Liver (tissue), 10 donors: ENCODE measurements at places on chromosomes 4 and X.

- no peak for DNase-seq
These were observed 3.9 kb upstream of the CDK16 start for GRCh38 chrX:47214435-47215077.

GRCh38 chr4:110049951-110050925 is 137.6 kb downstream of the EGF start:
- peak; percentile 65 for DNase-seq

GRCh38 chr4:182370491-182370890 is 127.3 kb downstream of the TENM3 start:
- no peak for DNase-seq

- DNase-seq = no peak
These were observed 31.3 kb downstream of the SLIT2 start for GRCh38 chr4:20283039-20283438.

- no peak for DNase-seq
These were observed 54.2 kb downstream of the SCD5 start for GRCh38 chr4:82744284-82744968.

GRCh38 chrX:70664726-70665125 is 220.1 kb downstream of the DLG3 start:
- DNase-seq = no peak

DNA sequence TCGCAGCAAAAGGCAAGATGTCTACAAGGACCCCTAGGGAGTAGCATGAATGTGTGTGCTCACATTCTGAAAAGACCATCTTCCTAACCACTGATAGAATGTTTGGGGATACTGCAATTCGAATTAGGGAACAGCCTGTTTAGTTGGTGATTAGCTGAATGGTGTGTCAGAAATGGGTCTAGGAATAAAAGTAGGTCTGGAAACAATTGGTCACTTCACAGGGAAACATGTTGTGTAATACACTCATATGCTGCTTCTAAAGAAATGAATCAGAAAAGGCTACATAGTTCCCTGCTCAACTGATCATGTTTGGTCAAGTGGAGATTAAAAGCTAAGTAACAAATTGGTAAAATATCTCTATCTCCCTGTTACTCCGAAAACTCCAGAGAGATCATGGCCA is 2362.4 kb upstream of the TENM3 start:
- DNase-seq = no peak

- no peak for DNase-seq
These were observed 155.6 kb downstream of the GBA3 start for GRCh38 chr4:22848332-22848731.

- DNase-seq = no peak
These were observed 21.1 kb downstream of the CPZ start for GRCh38 chr4:8613421-8614364.

- DNase-seq = no peak
These were observed 69.5 kb downstream of the RTL9 start for GRCh38 chrX:110428144-110428543.
